Colonic mucosa (tissue), 4 donors: ENCODE measurements at places on chromosomes 1 and 21.

DNA sequence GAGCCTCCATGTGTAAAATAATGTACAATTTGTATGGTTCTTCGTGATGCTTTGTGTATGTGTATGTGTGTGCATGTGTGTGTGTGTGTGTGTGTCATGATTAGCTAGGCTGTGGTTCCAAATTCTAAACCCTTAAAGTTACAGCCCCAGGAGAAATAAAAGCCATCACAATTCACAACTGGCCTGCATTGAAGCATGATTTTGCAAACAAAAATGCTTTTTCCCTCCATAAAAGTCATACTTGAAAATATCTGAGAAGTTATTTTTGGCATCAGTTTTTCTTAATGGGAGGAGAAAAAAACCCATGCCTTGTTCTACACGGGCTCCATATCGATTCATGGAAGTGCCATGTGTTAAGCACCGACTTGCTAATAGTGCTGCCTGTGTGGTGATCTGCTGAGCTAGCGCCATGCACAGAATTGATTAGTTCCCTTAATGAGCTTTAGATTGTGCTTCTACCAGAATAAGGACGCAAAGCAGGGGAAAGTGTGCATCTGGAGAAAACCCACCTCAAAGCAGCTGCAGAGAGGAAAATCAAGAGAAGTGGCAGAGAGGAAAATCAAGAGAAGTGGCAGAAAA is 207.3 kb downstream of the DSCAM start:
- DNase-seq = no peak

GRCh38 chr1:36693603-36694002 is 210.9 kb upstream of the CSF3R start:
- no peak for DNase-seq

DNA sequence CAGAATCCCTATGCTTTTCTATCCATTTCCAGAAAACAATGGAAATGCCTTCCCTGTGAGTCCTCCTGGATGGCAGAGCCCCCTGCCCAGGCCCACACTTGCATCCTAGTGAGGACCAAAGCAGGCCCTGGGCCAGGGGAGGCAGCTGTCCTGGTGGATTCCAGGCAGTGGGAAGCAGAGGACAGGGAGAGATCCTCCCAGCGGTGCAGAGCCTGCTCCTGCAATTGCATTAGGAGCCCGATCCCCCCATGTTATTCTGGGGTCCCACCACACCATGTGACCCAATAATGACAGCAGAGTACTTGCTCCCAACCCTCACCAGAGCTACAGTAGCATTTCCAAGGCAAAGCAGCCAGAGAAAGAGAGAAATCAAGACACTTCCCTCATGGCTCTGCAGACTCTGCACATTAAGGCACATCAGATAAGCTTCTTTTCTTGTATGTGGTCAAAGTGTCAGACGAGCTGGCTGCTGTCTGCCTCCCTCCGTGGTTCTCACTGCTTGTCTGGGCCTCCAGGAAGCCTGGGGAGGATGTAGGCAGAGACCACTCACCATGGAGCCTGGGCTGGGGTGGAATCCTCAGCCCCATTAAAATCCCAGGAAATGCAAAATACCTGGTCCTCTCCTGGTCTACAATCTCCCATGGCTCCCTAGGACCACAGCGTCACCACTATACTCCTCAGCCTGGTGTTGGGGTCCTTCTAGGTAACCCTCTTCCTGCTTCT is 54.9 kb upstream of the RUNX3 start:
- DNase-seq = no peak

- DNase-seq = no peak
Observed at GRCh38 chr1:198399452-198399851, 141.0 kb downstream of the ATP6V1G3 start.

DNA sequence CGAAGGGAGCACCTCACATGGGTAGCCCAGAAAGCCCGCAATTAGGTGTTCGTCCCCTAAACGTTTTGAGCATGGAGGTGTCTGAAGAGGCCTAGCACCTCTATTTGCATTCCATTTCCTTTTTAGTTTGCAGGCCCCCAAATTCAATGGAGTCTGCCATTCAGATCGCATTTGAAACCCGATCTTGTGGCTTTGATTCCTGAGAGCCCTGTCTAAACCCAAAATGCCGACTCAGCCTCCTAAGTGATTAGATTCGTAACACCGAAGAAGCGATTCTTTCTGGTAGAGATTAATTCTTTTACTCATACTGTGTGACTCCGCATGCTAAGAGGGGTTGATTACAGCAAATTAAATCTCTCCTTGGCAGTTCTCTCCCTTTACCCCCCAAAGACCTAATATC is 415.2 kb upstream of the KAZN start:
- DNase-seq = no peak

- DNase-seq = no peak
Observed at GRCh38 chr1:104182251-104182650, 432.6 kb downstream of the AMY1C start.

DNA sequence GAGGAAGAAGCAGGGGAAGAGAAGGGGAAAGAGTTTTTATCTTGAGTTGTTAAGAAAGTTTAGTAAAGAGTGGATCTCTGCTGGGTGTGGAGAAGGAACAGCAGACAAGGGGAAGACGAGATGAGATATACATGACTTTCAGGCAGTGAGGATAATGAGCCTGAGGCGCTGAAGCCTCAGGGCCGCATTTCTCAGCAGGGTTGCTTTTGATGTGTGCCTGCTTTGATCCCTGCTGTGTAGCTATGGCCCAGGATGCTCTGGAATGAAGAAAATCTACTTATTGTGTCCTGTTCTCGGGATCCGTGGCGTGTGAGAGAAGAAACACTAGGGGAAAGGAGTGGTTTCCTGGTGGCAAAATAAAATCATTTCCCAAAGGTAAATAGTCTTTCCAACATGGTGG is 15.1 kb upstream of the RPE65 start:
- no peak for DNase-seq

DNA sequence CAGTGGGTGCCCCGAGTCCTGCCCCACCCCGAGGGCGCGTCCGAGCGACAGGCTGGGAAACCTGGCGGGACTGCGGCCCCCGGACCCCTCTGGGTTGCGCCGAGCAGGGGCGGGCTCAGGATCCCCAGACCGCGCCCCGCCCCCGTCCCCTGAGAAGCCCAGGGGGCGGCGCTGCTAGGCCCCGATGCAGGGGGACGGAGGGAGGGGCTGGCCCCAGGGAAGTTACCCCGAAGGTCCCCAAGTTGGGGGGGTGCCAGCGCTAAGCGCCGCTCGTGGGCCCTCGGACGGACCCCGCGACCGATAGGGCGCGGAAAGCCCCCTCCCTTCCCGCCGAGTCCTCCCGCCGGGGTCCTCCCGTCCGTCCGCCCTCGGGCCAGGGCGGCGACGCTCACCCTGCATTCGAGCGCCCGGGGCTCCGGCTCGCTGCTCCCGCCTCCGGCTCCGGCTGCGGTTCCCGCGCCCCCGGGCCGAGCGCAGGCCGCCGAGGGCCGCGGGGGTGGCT is 414 bp downstream of the GPR153 start:
- DNase-seq = no peak

GRCh38 chr1:198102454-198102827 is 54.4 kb upstream of the NEK7 start:
- no peak for DNase-seq

GRCh38 chr21:46661211-46661625 is 25.7 kb downstream of the PRMT2 start:
- peak; percentile 54 for DNase-seq
